ENCODE measurements at places on chromosomes 2 and 18.
A peak's percentile ranks its signal among the peaks of the same experiment; 100 is the strongest.

DNA sequence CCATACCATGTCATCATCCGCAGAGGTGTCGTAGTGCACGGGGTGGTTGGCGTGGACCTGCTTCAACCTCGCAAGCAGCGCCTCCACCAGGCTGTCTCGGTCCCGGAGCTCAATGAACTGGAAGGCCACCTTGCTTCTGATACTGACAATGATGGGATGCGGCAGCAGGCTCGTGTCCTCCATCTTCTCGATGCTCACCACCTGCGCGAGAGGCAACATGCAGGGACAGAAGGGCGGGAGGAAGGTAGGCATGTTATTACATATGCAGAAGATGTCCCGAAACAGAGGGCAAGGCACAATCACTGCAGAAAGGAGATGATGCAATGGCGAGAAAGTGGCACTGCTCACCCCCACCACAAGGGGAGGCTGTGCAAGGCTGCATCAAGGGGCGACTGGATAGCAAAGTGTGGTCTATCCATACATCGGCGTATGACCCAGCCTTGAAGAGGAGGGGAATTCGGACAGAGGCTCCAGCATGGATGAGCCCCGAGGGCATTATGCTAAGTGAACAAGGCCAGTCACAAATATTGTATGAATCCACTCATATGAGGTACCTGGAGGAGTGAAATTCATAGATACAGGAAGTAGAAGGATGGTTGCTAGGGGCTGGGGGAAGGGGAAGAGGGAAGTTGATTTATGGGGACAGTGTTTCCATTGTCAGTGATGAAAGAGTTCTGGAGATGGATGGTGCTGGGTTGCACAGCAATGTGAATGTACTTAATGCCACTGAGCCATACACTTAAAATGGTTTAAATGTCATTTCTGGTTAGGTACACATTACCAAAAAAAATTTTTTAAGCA lies 36.6 kb downstream of the RPL31 start:
- DNase-seq, result no peak

GRCh38 chr2:68637047-68637446 lies 6.3 kb upstream of the PROKR1 start:
- no peak for DNase-seq

DNA sequence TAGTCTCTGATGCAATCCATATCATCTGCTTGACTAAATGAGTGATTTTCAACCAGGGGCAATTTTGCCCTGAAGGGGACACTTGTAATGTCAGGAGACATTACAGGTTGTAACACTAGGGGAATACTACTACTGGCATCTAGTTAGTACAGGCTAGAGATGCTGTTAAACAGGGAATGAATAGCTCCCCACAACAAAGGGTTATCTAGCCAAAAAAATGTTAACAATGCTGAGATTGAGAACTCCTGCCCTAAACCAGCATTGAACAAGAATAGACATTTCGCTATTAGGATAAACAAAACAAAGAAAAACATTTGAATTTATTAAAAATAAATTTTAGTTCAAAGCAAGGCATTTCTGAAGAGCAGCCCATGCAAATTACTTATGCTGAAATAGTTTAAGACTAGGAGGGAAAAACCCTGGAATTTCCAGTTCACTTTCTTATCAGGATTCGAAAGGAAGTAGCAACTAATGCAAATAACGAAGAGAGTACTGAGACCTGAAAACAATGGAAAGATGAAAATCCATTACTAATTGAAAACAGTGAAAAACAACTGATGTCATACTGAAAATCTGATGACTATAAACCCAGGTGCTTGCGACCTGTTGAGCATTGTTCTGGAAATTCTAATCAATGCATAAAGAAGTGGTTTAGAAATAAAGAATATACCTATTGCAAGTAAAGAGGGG lies 53.1 kb downstream of the CAB39 start:
- DNase-seq, result no peak

GRCh38 chr2:63658176-63658968 lies 69.6 kb downstream of the MDH1 start:
- DNase-seq, result no peak

DNA sequence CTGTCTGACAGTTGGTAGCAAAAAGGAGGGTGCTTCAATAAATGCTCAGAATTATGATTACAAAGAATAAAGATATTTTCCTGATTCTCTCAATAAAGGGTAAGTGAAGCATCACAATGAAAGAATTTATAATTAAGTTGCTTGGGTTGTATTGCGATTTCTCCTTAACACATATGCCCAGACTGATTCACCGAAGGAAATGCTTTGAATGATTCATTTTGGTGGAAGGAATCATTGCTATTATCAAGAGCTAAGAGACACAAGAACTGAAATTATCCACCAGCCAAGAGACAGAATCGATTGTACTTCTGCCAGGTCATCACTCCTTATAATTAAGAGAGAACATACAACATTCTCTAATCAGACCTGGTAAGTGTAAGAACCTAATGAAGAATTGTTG lies 301.4 kb downstream of the NR4A2 start:
- DNase-seq, result no peak

DNA sequence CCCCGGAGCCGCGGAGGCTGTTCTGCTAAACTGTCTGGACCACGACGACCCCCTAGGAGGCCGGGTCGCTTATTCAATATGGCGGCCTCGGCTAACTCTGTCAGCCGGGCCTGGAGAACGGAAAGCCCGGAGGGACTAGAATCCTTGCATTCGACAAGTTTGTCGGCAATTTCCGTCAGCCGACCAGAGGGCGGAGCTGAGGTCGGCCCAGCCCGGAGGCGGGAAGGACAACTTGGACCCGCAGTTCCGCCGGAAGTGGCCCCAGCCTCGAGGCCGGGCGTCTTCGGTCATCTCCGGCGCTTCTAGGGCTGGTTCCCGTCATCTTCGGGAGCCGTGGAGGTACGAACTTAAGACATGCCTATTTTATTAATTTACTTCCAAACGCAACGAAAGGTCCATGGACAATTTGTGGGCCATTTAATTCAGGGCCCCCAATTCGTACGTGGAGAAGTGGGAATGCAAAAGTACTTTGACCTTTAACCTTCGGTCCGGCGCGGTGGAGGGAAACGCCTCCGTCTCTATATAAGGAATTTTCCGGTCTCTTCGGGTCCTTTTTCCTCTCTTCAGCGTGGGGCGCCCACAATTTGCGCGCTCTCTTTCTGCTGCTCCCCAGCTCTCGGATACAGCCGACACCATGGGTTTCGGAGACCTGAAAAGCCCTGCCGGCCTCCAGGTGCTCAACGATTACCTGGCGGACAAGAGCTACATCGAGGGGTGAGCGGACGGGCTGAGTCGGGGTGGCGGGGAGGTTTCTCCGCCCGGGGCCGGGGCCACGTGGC lies at the start of the genes EEF1B2 and NDUFS1:
TSS of gene EEF1B2 (plus strand) at position 550 of the 779 bp plus-strand sequence. CDS start at position 635, 85 bp downstream.
TSS of gene NDUFS1 (minus strand) at position 99 of the 779 bp plus-strand sequence. CDS start 5,766 bp downstream, outside the sequence.
- peak; percentile 96 for DNase-seq

- DNase-seq, result no peak
These were observed 57.2 kb downstream of the RTP5 start for GRCh38 chr2:241926541-241927311.

- no peak for DNase-seq
These were observed 702 bp downstream of the OLA1 start for GRCh38 chr2:174247474-174248186.

DNA sequence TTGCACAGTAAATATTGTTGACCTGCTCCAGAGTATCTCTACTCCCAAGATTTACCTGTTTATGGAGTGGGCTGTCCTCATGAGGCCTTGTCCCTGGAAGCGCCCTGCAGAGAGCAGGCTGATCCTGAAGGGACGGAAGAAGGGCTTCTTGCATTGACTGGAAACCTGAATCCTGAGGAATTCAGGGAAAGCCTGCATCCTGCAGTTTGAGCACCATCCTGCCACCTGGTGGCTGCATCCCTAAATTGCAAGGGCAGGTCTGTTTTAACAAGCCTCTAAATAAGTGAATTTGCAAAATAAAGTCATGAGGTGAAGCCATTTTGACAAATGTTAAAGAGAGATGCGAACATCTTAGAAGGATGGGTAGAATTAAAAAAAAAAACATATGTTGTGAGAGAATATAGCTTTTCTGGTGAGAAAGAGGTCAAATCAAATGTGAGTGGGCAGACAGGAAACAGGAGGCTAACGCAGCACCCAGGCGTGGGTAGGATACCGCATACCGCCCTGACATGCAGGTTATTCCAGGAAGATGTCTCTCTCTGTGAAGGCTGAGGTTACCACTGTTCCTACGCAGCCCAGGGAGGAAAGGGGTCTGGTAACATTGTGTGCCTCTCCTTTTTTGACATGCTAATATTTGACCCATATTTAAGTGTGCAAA lies 754.9 kb downstream of the RNF144A start:
- peak; percentile 18 for DNase-seq

DNA sequence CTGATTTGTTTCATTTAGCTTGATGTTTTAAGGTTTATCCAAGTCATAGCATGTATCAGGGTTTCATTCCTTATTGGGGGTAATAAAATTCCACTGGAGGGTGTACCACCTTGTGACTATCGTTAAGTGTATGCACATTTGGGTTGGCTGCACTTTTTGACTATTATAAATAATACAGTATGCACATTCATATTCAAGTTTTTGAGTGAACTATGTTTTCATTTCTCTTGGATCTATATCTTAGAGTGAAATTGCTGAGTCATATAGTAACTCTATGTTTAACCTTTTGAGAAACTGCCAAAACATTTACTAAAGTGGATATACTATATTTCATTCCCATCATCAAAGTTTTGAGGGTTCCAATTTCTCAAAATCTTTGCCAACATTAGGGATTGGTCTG lies 952.7 kb downstream of the TDRD15 start:
- DNase-seq, result no peak

GRCh38 chr2:159515441-159515840 lies 100.9 kb downstream of the BAZ2B start:
- no peak for DNase-seq

DNA sequence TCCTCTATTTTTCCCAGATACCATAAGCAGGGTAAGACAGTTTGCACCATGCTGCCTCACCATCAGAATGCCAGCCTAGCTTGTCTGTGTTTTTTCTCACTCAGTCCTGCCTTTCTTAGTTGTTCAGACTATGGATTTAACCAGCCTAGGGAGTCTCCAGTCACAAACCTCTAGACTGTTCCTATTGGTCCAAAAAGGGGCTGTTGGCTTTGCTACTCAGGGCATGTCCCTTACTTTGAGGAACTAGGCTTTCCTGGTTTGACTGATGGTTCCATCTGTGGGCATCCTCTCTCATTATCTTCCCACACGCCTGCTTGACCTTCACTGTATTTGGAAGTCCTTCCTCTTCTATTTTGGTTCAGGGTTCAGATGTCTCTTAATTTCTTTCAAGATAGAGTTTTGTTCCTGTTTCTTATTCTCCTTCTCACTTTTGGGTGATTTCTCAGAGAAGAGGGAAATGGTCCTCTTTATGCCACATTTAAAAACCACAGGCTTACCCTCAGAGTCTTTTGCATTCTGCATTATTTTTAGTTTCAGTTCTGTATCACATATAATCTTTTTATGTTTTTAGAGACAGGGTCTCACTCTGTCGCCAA lies 31.3 kb upstream of the TMEM131 start:
- DNase-seq, result no peak

- DNase-seq, result no peak
These were observed 168.1 kb upstream of the NCK2 start for GRCh38 chr2:105576440-105577241.

- no peak for DNase-seq
These were observed 168.7 kb upstream of the SKOR2 start for GRCh38 chr18:47420130-47420529.

DNA sequence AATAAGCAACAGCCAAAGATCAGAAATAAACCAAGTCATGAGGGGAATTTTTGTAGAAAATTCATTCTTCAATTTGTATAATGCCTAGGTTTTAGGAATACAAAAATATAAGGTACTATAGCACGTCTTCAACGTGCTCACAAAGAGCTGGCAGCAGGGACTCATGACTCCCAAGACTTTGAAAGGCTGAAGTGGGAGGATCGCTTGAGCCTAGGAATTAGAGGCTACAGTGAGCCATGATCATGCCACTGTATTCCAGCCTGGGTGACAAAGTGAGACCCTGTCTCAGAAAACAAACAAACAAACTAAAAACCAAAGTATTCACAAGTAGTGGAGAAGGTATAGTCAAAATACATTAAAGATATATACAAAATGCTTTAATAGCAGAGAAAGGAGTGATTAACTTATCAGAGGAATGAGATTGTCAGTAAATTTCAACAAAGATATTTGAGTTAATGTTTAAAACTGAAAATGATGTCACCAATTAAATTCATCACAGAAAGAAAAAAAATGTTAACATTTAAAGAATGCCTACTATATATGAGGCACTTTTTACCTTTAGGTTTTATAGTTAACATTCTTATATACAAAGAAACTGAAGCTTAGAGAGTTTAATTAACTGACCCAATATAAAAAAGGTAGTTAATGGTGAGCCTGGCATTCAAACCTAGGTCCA lies 3.2 kb downstream of the WDR33 start:
- no peak for DNase-seq

- peak; percentile 10 for DNase-seq
These were observed 25.0 kb upstream of the COPS8 start for GRCh38 chr2:237060534-237061312.

DNA sequence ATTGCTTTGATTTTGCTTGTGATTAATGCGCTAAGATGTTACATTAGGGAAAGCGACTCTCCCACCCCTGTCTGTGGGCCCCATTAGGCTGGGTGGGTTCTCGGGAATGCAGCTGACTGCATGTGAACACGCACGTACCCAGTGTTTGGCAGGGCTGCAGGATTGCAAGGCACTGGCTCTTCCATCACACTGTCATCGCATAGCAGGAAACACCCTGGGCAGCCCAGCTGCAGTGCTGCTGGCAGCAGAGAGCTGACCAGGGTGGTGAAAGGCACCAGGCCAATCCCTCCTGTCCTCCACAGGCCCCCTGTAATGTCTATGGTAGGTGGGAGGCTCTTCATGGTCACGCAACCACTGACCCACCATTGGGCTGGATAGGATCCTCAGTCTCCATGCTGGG lies 34.4 kb upstream of the FZD7 start:
- no peak for DNase-seq

GRCh38 chr2:54416166-54416813 lies 39.8 kb upstream of the SPTBN1 start:
- DNase-seq, result no peak

- DNase-seq, result no peak
These were observed 68.1 kb downstream of the CLHC1 start for GRCh38 chr2:55163941-55164390.

DNA sequence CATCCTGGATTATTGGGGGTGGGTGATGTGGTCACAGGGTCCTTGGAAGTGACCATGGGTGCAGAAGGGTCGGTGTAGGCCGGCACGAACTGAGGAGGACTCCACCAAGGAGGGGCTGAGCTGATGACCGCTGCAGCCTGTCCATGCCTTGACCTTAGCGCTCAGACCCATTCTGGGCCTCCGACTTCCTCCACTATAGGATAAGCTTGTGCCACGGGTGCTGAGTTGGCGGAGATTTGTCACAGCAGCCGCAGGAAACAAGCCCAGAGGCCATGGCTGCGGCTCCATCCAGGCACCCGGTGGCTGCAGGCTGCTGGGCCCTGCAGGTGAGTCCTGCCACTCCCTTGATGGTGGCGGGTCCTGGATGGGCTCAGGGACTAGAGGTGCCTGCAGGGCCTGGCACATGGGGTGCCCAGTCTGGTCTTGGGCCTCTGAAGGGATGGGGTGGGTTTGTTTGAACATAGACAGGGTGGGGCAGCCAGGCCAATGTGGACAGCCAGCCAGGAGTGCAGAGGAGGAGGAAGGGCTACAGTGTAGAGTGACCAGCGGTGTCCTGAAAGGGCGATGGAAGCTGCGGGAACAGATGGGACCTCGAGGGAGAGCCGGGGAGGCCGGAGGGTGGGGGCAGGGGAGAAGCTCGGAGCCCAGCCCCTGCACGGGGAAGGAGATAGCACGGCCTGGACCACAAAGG lies 84.8 kb downstream of the SEPTIN10 start:
- DNase-seq, result no peak

GRCh38 chr18:23885750-23886149 lies 128.8 kb upstream of the TTC39C start:
- no peak for DNase-seq

Data from effector memory CD8-positive, alpha-beta T cell (primary cell).